ENCODE measurements at places on chromosomes 12 and 14.
A peak's percentile ranks its signal among the peaks of the same experiment; 100 is the strongest.

GRCh38 chr14:79528828-79529416, 682.4 kb downstream of the DIO2 start:
- DNase-seq = no peak

GRCh38 chr12:72448089-72448488, 175.9 kb downstream of the TRHDE start:
- DNase-seq = no peak

GRCh38 chr14:70585231-70585630, 15.2 kb downstream of the MED6 start:
- DNase-seq = no peak

GRCh38 chr12:108702595-108703320, 28.6 kb downstream of the CORO1C start:
- DNase-seq = peak; percentile 47

GRCh38 chr12:30827101-30828066, 72.6 kb upstream of the CAPRIN2 start:
- DNase-seq = no peak

- DNase-seq = no peak
Measured at GRCh38 chr12:65209655-65210043, 40.3 kb downstream of the LEMD3 start.

GRCh38 chr12:15928870-15929571, 17.9 kb downstream of the DERA start:
- no peak for DNase-seq

DNA sequence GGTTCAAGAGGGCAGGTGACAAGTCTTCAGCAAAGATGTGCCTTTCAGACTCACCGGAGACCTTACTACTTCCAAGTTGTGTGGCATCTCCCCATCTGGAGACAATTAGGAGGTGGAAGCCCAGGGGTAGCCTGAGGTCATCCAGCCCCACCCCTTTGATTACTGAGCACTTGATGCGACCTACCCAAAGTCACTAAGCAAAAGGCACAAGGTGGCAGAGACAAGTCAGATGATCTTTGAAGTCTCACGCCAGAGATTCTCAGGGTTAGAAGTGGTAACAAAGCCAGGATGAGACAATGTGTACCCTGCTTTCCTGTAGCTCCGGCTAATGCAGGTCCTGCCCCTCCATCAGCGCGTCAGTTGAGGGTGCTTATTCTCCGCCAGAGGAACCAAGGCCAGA, 1.4 kb upstream of the FOXN3 start:
- DNase-seq = no peak

All from left hindlimb (tissue), 1 donor.